Hypothalamus (tissue), 51 donors: ENCODE measurements at places on chromosomes 16 and 17.

GRCh38 chr17:62706598-62707424 lies 79.3 kb downstream of the MRC2 start:
- no peak for DNase-seq

GRCh38 chr17:68732301-68732749 lies 131.2 kb upstream of the FAM20A start:
- no peak for DNase-seq

- peak; percentile 85 for DNase-seq
Measured at GRCh38 chr16:84819644-84820304, at the start of gene CRISPLD2. Gene CRISPLD2 (plus strand): TSS chr16:84819985. CDS start chr16:84838496, 18,511 bp downstream.

DNA sequence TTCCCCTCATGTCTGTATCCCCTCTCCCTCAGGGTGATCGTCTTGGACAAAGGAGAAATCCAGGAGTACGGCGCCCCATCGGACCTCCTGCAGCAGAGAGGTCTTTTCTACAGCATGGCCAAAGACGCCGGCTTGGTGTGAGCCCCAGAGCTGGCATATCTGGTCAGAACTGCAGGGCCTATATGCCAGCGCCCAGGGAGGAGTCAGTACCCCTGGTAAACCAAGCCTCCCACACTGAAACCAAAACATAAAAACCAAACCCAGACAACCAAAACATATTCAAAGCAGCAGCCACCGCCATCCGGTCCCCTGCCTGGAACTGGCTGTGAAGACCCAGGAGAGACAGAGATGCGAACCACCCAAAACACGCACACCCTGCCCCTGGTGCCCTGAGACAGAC lies 82.2 kb downstream of the ABCC6 start:
- no peak for DNase-seq

DNA sequence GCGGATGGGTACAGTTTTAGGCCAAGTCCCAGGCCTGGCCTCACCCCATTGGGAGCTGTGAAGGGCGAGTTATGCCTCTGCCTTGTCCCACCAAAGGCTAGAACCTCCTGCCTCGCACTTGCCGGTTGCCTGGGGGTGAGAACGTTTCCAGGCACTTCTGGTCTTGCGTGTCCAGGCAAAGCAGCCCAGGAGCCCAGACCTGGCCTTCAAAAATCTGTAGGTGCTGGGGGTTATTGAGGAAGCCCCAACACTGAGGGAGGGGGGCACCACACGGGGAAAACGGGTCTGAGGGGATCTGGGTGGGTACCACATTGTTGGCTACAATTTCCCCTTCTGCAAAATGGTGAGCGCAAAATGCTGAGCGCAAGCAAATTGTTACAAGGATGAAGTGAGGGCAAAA lies 12.2 kb upstream of the ATP2C2 start:
- DNase-seq: no peak

- DNase-seq: no peak
Measured at GRCh38 chr17:63529711-63530556, 6.8 kb downstream of the KCNH6 start.

GRCh38 chr17:1715803-1716075 lies 5.6 kb upstream of the TLCD2 start:
- DNase-seq: no peak

- no peak for DNase-seq
Measured at GRCh38 chr17:63516910-63517824, 6.0 kb upstream of the KCNH6 start.

DNA sequence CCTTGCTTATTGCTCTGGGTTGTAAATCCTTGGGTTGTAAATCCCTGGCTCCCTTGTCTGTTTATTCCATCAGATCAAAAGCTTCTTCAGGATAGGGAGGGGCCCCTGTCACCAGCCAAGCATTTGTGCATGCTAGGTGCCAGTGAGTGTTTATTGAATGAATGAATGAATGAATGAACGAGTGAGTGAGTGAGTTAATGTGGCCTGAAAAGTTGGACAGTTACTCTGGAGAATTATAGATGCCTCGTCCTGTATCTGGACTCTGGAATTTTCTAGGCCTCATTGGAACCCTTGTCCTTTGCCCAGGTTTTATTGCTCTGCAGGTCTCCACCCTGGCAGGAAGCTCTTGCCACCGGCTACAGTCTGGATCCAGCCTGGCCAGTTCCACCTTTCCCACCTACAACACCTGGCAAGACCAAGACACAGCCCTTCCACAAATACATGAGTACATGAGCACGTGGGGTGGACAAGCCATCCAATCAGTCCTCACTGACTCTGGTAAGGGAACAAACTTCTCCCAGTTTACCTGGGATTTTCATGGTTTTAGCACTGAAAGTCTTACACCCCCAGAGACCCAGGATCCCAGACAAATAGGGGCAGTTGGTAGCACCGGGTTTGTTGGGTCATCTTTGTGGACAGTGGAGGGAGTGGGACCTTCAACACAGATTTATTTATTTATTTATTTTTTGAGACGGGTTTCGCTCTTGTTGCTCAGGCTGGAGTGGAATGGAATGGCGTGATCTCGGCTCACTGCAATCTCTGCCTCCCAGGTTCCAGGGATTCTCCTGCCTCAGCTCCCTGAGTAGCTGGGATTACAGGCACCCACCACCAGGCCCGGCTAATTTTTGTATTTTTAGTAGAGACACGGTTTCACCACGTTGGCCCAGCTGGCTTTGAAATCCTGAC lies 14.7 kb upstream of the CDH1 start:
- no peak for DNase-seq

DNA sequence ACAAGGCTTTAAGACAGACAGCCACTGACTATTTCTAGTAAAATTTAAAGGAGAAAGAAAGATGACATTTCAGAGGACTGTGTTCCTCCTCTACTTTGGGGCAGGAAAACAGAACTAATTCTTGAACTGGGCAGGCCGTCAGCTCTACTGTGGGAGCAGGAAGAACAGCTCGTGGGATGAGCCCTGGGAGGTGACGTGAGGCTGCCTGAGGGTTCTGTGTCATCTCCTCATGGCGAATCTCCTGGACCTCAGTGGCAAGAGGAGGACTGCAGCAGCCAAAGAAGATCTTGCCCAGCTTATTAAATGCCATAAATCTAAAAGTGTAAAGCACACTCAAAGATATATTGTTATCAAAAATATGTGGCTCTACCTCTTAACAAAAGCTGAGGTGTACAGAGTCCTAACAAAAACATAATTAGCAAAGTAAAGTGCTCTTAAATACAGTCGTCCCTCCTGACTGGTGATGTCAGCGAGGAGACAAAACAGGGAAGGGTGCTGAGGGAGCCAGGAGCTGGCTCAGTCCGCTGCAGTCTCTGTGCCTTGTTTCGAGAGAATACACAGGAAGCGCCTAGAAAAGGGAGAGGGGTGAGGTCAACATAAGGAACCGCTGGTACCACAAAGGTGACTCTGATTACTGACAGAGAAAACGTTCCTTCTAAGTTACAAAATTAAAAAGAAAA lies 58.0 kb downstream of the CREBBP start:
- no peak for DNase-seq

DNA sequence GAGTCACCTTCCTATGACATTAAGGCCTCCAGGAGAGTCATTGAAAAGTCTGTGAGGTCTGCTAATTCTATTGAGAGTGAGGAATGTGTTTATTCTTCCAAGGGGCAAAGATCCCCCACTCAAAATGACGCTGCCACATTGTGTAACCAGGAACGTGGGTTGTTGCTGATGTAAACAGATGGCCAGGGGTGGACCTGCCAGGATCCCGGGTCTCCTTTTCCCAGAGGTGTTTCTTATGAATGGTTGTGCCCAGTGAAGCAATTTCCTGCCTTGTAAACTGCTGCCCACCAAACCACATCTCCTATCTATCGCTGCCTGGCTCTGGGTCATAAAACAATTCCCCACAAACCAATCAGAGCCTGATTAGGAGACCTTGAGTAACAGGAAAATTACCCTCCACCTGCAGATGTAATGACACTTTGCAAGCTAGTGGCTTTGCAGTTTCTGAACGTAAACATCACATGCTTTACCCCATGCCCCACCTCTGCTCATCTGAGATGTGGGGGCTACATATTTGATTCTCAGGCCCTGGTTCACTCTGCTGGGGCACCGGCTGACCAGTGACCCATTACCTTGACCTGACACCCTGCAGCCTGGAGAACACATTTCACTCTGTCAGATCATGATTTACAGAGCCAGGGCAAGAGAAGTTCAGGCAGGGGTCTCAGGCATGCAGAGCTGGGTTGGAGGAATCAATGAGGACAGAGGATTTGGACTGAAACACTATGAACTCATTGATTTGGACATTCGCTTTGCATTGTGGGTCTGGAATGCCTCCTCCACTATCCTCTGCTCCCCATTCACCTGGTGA lies 33.1 kb upstream of the DDX52 start:
- no peak for DNase-seq

DNA sequence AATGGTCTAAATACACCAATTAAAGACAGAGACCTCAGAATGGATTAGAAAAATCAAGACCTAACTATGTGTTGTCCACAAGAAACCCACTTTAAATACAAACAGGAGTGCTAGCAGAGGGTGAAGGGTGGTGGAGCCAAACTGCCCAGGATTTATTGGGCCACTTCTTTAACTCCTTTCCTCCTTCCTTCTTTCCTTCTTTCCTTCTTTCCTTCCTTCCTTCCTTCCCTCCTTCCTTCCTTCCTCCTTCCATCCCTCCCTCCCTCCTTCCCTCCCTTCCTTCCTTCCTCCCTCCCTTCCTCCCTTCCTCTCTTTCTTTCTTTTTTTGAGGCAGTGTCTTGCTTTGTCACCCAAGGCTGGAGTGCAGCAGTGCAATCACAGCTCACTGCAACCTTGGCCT lies 34.3 kb upstream of the EMP2 start:
- no peak for DNase-seq

DNA sequence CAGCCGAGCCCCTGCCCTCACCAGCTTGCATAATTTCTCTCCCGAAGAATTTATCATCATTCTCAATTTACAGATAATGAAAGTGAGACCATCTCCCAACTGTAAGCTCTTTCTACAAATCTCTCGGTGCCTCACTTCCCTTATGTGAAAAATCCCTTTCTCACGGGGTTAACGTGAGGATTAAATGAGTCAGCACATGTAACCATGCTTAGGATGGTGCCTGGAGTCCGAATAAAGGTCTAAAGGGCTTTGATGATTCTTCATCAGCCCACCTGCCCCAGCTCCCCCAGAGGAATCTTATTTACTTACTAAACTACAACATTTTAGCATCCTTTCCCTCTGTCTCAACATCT lies 24.8 kb upstream of the PIK3R6 start:
- DNase-seq: no peak

GRCh38 chr17:7167832-7168231 lies 11.3 kb downstream of the ASGR1 start:
- DNase-seq: no peak

GRCh38 chr17:47287068-47287467 lies 33.4 kb downstream of the ITGB3 start:
- no peak for DNase-seq

DNA sequence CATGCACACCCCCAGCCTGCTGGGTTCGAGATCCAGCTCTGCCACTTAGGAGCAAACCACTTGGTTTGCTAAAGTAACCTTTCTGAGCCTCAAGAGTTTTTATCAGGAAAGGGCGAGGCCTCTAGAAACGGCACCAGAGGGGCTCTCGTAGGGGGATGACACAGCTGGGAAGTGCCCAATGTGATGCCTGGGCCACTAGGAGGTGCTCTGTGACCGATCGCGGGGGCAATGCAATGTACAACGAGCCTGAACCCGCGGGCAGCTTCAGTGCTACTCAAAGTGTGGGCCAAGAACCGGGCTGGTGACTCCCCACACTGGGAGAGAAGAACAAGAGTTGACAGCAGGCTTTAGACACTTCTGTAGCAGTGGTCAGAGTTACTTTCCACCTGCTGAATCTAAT lies 9.4 kb downstream of the C16orf89 start:
- no peak for DNase-seq

- no peak for DNase-seq
Measured at GRCh38 chr17:8696426-8696825, 48.2 kb downstream of the CCDC42 start.

- DNase-seq: no peak
Measured at GRCh38 chr16:27334192-27334764, 20.5 kb downstream of the IL4R start.

DNA sequence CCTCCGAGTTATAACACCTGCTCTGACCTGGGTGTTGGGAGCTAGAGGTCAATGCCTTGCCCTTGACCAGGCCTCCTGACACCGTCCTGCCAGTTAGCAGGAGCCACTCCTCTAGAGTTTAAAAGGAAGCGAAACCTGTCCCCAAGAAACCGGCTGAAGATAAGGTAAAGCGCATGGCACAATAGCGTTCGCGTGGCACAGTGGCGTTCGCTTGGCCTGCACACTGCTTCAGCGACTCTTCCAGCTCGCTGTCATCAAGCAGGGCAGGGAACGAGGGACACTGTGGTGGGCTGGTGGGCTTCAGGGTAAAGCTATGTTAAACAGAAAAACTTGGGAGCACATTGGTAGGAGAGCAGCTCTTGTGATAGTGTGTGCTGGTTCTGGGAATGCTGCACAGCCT lies 28.2 kb upstream of the ETV4 start:
- no peak for DNase-seq

DNA sequence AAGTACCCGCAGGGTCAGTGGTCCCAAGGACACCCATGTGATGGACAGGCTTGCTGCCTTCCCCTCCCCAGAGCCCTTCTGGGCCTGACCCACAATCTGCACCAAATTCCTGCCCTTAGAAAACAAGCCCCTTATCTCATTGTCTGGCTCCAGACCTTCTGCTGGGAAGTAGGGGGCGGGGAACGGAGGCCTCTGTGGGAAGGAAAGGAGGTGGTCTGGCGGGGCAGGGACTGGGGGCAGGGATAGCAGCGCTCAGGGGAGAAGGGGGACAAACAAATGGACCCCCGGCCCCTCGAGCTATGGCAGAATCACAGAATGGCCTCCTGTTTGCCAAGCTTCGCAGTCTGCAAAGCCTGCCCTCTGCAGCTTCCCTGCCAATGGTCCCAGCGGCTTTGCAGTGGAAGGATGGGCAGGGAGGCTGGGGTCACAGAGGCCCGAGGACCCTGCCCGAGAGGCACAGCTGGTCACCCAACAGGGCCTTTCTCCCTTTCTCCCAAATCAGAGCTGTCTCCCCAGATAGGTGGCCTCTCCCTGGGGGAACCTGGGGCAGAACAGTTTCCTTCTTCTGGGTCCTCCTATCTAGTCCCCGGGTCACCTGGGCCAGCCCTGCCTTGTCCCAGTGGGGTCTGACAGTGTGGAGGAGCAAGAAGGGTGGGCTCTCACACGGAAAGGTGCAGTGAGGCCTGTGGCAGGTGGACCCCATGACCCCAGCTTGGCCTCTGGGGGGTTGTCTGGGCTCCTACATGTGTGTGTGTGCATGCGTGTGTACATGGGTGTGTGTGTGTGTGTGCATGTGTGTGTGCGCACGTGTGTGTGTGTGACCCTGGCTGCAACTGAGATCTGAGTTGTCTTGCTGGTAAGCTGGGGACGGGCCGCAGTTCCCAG lies 25.5 kb downstream of the TMEM235 start:
- DNase-seq: no peak

GRCh38 chr17:80064696-80065095 lies 28.3 kb downstream of the CCDC40 start:
- no peak for DNase-seq

DNA sequence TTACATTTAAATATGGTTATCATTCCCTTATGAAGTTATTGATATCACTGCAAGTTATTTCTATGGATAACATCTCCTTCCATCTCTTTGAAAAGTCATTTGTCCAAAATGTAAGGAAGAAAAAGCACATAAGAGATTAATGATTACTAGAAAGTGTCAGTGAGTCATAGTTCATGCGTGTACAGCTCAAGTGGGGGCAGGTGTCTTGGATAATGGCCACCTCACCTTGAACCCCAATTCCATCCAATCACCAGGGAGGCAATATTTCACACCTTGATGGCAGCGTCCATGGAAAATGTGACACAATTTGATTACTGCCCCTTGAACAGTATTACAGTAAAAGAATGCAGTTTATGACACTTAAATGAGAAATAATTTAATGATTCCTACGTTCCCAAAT lies 358.3 kb upstream of the SOX9 start:
- DNase-seq: no peak
